ENCODE measurements at places on chromosomes 13 and 19. TPM values are rescaled to one million over a fixed set of nuclear protein-coding genes. Genes with fewer than 3 reads are reported as not detected.

GRCh38 chr19:39497996-39498797 is 550 bp upstream of the DLL3 start:
- peak; percentile 84 for DNase-seq

GRCh38 chr19:21308773-21309172 is 20.4 kb downstream of the ZNF708 start:
- DNase-seq, result no peak

GRCh38 chr13:27374650-27375049 is 49.8 kb upstream of the GTF3A start:
- DNase-seq, result peak; percentile 68

GRCh38 chr13:99266827-99267226 is 8.6 kb upstream of the GPR18 start:
- no peak for DNase-seq

- DNase-seq, result no peak
Measured at GRCh38 chr19:8557642-8558238, 19.5 kb downstream of the MYO1F start.

The TSEN34 gene
- total RNA-seq, result 16.7 TPM

DNA sequence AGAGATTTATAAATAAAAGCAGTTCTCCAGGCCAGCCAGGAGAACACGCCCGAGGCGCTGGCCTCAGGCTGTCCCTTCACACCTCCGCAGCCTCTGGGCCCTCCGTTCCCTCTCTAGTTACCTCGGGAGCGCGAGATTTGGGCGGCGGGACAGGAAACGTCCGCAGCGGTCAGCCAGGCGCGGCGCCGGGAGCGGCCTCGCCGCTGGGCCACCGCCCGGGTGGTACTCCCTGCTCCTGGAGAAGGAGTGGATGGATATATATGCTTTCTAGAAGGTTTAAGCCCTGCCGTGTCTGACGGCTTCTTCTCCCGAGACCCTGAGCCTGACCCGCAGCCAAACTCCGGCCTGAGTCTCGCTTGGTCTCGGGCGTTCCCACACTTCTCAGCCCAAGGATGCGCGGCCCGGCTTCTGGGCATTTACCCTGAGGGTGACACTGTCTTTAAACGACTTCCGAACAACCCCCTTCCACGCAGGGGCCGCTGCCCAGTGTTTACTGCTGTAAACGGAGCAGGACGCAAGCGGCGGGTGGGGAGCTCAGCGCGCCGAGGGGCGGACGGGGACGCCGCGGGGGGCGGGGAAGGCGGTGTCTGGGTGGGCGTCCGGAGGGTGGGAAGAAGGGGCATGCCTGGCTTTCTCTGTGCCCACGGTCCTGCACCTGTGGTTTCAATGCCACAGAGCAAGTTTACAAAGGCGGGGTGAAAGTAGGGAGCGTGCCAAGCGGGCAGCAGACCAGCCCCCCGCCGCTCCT is 2.0 kb upstream of the ZIC2 start:
- DNase-seq, result no peak

The CADM4 gene
- not detected for total RNA-seq

The NXNL1 gene
- not detected for total RNA-seq

DNA sequence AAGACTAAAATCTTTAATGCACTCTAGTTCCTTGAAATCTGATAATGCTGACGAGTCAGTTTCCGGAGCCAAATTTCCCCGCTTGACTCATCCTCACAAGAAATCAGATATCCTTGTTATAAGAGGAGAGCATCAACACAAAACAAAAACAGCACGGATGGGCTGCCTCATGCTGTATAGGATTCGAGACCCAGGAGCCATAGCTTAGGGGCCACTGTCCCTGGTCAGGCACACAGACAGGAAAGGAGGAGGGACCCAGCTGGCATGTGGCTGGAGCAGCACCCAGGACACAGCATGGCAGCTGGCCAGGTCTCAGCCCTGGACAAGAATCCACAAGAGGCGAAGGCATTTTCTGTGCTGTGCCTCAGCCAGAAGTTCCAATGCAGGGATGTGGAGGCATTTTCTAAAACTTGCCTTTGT is 110.2 kb upstream of the SPATA13 start:
- no peak for DNase-seq

The RGS9BP gene
- total RNA-seq, result 0.72 TPM

DNA sequence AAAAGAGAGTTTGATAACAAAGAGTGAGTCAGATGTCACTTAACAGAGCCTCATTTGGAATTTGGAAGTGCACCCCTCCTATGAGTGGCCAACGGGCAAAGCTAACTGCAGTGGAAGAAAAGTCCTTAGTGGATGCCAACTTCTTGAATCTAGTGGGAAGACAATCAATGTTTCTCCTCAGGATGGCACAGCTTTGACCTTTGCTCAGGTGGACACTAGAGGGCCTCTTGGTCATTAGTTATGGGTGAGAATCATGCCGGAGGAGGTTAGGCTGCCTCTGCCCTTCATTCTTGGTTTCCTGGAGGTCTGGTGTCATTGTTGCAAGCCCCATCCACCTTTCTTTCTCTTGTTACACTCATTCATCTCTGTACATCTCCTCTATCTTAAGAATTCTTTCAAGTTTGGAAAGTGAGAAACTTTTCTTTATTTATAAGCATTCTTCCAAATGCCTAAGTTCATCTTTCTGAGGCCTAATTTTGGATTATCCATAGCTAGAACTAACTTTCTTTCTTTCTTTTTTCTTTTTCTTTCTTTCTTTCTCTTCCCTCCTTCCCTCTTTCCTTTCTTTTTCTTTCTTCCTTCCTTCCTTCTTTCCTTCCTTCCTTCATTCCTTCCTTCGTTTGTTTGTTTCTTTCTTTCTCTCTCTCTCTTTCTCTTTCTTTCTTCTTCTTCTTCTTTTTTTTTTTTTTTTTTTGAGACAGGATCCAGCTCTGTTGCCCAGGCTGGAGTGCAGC is 327.2 kb upstream of the TSHZ3 start:
- peak; percentile 3 for DNase-seq

DNA sequence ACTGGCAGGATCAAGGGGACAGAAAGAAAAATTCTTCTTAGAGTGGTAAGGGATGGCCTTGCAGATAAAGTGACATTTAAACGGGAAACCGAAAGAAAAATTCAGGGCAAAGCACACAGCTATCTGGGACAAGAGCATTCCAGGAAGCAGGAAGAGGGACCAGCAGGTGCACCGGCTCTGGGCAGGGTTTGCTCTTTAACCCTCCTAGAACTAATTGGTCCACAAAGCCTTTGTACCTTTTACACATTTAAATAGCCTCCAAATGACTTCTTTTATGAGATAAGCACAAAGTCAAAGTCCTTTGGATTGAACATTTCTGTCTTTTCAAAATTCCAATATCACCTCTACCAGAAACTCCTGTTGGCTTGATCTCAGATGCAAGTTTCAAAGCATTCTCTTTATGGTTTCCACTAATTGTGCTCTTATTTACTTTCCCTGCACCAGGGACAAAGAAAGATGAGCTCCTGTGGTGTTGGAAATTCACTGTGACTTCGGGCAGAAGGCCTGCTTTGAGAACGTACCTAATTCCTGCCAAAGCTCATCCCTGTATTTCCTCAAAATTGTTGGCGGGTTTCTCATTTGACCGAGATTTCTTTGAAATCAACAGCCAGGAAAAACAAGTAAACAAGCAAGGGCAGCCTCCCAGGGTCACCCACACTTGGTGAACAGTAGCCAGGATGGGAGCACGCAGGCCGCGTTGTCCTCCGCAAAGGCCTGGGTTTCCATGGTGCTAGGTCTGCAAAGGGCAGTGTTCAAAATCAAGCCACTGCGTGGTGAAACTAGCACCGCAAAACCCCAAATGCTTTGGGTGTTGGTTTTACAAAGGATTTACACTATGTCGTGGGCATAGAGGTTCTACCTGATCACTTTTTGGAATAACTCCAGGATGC is 98.6 kb downstream of the IRS2 start:
- DNase-seq, result no peak

DNA sequence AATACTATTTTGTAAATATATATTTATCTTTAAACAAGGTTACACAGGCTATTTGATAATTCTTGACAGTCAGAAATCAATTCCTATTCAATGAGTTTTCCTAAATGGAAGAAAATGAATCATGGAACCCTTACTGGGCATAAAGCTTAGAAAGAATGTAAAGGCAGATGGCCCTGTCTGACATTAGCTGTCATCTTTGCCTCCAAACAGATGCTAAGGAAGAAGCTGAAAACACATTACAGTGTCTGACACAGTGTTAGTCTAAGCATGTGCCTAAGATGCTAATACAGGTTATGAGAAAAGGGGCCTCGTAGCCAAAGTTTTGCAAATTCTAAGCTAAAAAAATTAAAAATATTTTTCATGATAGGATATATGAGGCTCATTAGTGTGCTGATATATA is 112.8 kb downstream of the ITGBL1 start:
- no peak for DNase-seq

The TNNT1 gene
- 11.2 TPM for total RNA-seq

GRCh38 chr19:55638864-55639359 is 1.9 kb upstream of the ZNF580 start:
- DNase-seq, result peak; percentile 88

The C5AR2 gene
- total RNA-seq, result 2.6 TPM

DNA sequence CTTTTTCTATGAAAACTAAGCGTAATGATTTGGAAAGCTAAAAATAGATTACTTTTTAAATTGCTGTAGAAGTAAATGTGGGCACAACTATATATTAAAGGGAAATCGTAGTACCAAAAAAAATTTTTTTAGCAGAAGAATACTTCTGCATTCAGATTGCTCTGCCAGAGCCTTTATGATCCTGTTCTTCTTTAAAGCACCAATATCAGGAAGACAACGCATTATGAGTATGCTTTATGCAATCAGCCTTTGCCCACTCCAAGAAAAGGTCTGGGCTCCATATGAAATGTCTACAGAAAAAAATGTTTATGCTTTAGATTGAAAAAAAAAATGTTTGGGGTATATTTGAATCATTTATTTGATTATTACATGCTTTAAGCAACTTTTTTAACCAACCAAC is 137.4 kb downstream of the DIAPH3 start:
- DNase-seq, result no peak

GRCh38 chr13:105474983-105475610 is 1060.4 kb downstream of the EFNB2 start:
- DNase-seq, result no peak

GRCh38 chr13:110509478-110509926 is 52.0 kb downstream of the RAB20 start:
- no peak for DNase-seq

- no peak for DNase-seq
Measured at GRCh38 chr19:51064534-51065220, at the start of gene KLK13. Gene KLK13, minus strand, starts transcription at chr19:51065092. Its CDS starts 25 bp downstream, at chr19:51065067.

- no peak for DNase-seq
Measured at GRCh38 chr13:80151016-80151415, 189.9 kb downstream of the SPRY2 start.

The ERICH6B gene
- total RNA-seq, result not detected

DNA sequence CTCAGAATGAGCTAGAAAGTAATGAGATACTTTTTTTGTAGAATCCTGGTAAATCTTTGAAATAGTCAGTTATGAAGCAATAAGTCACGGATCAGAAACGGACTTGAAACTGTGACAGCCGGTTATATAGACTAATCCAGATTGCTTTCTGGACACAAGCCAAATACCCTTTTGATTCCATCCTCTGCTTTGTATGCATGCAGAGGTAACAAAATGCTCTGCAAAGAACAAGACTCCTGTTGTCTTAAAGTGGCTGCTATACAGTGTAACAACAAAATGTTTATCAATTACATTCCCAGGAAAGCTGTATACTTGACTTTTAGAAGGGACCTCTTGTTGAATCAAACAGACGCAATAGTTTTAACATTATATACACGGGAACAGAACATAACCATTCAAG is 66.5 kb upstream of the STARD13 start:
- no peak for DNase-seq

- peak; percentile 39 for DNase-seq
Measured at GRCh38 chr13:25778808-25779305, 273.0 kb downstream of the SHISA2 start.

GRCh38 chr19:13835791-13836723 is 40.8 kb downstream of the ZSWIM4 start:
- peak; percentile 55 for DNase-seq

DNA sequence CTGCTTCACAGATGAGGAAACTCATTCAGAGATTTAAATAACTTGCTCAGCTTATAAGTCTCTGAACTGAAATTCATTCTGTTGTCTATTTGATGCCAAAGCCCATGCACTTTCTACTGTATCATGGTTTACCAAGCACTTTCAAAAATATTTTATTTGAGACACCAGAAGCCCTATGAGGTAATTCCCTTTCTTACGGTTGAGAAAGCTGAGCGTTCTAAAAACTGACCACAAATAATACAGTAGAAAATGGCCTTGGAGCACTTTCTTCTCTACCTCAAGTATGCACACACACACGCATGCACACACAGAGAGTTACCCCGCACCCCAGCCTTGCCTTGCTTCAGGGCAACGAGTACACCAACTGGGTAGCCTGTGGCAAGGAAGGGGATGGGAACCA is 228.5 kb downstream of the RFC3 start:
- DNase-seq, result no peak

DNA sequence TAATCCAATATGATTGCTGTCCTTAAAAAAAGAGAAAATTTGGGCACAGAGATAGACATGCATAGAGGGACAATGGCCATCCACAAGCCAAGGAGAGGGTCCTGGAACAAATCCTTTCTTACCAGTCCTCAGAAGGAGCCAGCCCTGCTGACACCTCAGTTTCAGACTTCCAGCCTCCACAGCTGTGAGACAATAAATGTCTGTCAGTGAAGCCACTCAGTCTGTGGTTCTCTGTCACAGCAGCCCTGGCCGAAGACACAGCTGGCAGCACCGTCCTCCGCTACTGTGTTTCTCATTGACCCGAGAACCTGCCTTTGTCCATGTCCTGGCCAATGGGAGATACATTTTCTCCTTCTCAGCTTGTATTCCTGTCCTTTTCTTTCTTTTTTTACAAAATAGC is 207.9 kb downstream of the TM9SF2 start:
- no peak for DNase-seq

- DNase-seq, result peak; percentile 21
Measured at GRCh38 chr19:3359919-3360420, 6.4 kb upstream of the NFIC start.

GRCh38 chr13:42656161-42656560 is 82.2 kb downstream of the TNFSF11 start:
- no peak for DNase-seq

- DNase-seq, result peak; percentile 65
Measured at GRCh38 chr19:42076380-42076944, 496 bp downstream of the ZNF574 start.

GRCh38 chr13:67353941-67354340 is 123.8 kb upstream of the PCDH9 start:
- no peak for DNase-seq

GRCh38 chr13:26549713-26550112 is 7.8 kb upstream of the WASF3 start:
- DNase-seq, result no peak

DNA sequence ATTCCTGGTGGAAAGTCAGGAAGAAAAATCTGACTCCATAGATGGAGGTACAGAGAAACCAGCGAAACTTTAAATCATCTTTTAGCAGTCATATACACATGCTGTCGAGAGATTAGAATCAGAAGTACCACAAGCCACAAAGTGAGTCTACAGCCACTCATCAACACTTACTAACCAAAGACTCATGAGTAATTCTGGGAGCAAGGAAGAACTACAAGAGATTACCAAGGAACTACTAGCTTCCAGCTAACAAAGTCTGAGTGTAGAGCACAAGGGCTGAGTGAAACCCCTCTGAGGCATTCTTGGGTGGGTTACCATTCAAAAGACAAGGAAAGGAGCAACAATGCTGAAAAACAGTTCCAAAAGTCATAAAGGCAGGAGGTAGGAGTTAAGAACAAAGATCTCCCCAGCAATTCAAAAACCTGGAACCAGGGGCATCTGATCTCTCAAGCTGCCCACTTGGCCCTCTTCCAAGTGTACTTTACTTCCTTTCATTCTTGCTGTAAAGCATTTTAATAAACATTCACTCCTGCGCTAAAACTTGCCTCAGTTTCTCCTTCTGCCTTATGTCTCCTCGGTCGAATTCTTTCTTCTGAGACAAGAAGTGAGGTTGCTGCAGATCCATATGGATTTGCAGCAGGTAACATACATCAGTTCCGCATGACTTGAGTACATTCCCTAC is 13.0 kb downstream of the RBM26 start:
- no peak for DNase-seq

Data from OCI-LY7 (cell line).